ENCODE measurements at places on chromosomes 16 and 17.

DNA sequence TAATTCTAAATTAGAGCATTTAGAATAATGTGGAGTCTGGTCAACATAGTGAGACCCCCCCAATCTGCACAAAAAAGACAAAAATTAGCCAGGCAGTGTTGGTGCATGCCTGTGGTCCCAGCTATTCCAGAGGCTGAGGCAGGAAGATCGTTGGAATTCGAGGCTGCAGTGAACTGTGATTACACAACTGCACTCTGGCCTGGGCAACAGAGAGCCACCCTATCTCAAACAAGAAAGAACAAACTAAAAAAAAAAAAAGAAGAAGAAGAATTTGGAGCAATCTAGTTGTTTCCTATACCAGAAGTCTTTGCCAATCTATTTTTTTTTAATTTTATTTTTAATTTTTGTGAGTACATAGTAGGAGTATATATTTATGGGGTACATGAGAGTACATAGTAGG, 6.0 kb downstream of the CETP start:
- no peak for DNase-seq

- DNase-seq: no peak
Observed at GRCh38 chr17:2403044-2403443, 2.2 kb upstream of the MNT start.

- no peak for DNase-seq
Observed at GRCh38 chr16:17469741-17470181, 999 bp downstream of the XYLT1 start.

DNA sequence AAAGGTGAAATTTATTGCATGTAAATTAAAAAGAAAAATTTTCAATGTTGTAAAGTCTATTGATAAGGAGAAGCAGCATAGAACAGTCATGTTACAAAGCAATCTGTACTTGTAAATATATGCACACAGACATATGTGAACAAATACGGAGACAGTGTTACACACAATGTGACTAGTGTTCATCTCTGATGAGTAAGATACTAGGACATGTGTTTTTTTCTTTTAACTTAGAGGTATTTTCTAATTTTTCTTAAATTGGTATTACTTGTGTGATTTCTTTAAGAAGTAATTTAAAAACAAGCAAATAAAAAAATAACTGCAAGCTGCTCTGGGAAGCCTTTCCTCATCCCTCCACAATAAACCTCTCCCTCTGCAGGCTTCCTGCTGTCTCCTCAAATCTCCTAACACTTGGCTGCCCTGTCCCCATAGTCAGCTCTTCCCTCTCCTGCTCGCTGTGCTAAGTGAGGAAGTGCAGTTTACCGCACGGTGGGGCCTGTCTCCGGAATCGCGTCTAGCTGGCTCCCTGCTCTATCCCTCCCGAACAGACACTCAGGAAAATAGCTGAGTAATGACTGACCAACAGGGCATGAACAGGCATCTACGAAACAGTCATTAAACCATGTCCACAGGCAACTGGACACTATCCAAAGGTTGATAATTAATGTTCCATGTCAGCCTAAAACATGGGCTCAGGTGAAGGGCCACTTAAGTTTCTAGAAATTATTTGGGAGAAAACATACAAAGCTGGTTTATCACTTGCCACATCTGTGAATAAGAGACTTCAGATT, 35.9 kb downstream of the CMTM4 start:
- DNase-seq: no peak

DNA sequence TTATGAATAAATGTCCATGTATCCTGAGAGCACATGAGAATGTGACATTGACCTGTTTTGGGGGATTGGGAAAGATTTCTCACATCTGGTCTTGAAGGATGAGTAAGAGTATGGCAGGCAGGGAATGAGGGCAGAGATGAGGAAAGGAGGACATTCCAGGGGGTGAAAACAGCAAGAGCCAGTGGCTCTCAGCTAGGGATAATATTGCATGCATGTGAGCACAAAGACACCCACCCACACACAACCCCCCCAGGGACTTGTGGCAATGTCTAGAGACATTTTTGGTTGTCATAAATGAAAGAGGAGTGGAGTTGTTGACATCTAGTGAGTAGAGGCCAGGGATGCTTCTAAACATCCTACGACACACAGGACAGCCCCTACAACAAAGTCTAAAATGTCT, 6.0 kb downstream of the MYO1D start:
- no peak for DNase-seq

- DNase-seq: peak; percentile 81
Observed at GRCh38 chr17:44066204-44066930, at the start of gene LSM12. TSS of gene LSM12 (minus strand) at chr17:44066671. CDS start at chr17:44066587, 84 bp downstream.

DNA sequence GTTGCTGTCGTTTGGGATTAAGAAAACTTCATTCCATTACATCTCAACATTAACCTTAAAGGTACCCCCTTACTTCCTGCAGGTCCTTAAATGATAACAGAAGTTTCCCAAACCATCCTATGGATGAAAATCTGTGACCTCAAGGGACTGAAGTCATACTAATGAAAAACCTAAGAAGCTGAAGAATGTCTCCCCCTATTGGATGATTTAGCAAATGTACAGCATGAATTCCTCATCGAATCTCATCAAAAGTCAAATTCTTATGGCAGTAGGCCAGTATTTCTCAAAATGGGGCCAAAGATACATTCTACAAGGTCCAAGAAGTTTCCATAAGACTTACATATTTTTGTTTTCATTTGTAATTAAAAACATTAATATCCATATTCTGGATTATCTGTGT, 13.5 kb downstream of the SCO1 start:
- DNase-seq: no peak

- DNase-seq: no peak
Observed at GRCh38 chr17:79010304-79010646, 711 bp upstream of the CANT1 start.

Measured in activated gamma-delta T cell treated with anti-CD3 and anti-CD28 coated beads, Interleukin-2, amount 50 U/mL, for 16 hours (primary cell).